ENCODE measurements at places on chromosomes 13 and 19. TPM values are rescaled to one million over a fixed set of nuclear protein-coding genes. Genes with fewer than 3 reads are reported as not detected.

- no peak for DNase-seq
Observed at GRCh38 chr19:54431255-54431838, 16.1 kb downstream of the TTYH1 start.

The PRTN3 gene
- 225 TPM for total RNA-seq

GRCh38 chr19:19591133-19591825, 27.2 kb downstream of the PBX4 start:
- DNase-seq: no peak

DNA sequence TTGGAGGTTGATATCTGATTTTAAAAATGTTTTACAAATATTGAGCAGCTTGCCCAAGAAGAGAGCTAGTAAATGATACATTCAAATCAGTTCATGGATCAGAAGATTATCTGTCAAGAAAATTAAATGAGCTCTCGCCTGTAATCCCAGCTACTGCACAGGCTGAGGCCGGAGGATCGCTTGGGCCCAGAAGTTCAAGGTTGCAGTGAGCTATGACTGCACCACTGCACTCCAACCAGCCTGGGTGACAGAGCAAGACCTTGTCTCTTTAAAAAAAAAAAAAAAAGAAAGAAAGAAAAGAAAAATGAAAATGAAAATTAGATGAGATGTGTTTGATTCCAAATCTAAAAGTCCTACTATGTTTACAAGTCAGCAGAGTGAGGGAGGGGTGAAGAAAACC, 2.4 kb downstream of the SPART start:
- no peak for DNase-seq

GRCh38 chr13:67148161-67148571, 82.0 kb downstream of the PCDH9 start:
- no peak for DNase-seq

- peak; percentile 71 for DNase-seq
Observed at GRCh38 chr19:58181902-58182576, 822 bp upstream of the ZNF274 start.

DNA sequence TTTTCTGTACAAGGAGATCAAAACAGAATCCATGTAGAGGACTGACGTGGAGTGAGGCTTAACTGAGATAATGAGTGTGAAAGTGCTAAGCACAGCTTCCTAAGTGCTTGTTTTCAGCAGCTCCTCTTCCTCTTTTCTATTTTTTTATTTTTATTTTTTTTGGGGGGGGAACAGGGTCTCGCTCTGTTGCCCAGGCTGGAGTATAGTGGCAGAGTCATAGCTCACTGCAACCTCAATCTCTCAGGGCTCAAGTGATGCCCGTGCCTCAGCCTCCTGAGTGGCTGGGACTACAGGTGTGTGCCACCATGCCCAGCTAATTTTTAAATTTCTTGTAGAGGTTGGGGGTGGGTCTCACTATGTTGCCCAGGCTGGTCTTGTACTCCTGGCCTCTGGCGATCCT, 5.6 kb upstream of the FOSB start:
- no peak for DNase-seq

- DNase-seq: no peak
Observed at GRCh38 chr13:76696370-76696769, 189.8 kb downstream of the KCTD12 start.

The ZNF14 gene
- total RNA-seq: 2.6 TPM

The TMEM255B gene
- 0.37 TPM for total RNA-seq

The ILF3 gene
- total RNA-seq: 85.1 TPM

The CYP4F2 gene
- 186 TPM for total RNA-seq

- no peak for DNase-seq
Observed at GRCh38 chr13:48708764-48709163, 55.0 kb downstream of the CYSLTR2 start.

GRCh38 chr13:73286942-73287620, 228.3 kb downstream of the KLF5 start:
- no peak for DNase-seq

The SH2D3A gene
- total RNA-seq: 0.23 TPM

GRCh38 chr19:42068361-42068755, 1.6 kb downstream of the GRIK5 start:
- DNase-seq: no peak

The IZUMO1 gene
- 0.47 TPM for total RNA-seq

DNA sequence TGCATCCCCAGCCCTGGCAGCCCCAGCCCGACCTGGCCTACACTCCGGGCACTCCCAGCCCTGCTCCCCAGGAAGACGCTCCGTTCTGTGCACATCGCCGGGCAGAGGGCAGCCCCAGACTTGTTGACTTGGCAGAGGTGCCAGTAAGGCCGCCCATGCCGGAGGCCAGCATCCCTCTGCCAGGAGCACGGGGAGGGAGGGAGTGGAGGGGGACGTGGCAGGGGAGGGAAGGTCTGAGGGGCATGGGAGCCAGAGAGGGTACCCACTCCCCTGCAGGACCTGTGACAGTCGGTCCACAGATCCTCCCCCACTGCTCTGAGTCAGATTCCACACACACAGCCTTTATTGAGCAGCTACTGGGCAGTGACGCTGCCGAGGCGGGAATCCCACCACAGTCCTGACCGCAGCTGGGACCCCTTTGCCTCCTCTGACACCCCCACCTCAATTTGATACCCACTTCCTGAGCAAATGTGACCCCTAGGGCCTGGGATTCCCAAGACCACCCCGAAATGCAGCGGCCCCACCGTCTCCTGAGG, 1.9 kb upstream of the NKPD1 start:
- no peak for DNase-seq

DNA sequence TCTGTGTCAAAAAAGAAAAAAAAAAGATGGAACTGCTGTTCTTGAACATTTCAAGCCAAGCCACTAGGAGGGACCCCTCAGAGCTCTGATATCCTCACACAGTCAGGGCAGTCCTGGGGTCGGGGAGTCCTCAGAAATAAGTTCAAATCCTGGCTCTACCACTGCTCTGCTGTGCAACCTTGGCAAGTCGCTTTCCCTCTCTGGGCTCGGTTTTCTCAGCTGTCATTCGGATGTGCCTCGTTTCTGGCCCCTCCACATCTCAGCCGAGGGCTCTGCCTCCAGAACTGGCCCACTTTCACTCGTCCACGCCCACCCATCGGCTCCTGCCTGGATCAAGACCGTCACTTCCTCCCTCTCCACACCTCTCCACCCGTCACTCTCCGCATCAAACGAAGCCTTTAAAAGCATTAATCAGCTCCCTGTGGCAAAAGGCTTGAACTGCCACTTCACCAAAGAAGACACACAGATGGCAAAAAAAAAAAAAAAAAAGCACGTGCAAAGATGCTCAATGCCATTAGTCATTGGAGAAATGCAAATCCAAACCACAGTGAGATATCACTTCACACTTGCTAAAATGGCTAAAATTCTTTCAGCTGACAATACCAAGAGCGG, 7.4 kb upstream of the ZNRF4 start:
- no peak for DNase-seq

The SERPINE3 gene
- total RNA-seq: not detected

- no peak for DNase-seq
Observed at GRCh38 chr19:12899891-12900518, 9.0 kb downstream of the GCDH start.

DNA sequence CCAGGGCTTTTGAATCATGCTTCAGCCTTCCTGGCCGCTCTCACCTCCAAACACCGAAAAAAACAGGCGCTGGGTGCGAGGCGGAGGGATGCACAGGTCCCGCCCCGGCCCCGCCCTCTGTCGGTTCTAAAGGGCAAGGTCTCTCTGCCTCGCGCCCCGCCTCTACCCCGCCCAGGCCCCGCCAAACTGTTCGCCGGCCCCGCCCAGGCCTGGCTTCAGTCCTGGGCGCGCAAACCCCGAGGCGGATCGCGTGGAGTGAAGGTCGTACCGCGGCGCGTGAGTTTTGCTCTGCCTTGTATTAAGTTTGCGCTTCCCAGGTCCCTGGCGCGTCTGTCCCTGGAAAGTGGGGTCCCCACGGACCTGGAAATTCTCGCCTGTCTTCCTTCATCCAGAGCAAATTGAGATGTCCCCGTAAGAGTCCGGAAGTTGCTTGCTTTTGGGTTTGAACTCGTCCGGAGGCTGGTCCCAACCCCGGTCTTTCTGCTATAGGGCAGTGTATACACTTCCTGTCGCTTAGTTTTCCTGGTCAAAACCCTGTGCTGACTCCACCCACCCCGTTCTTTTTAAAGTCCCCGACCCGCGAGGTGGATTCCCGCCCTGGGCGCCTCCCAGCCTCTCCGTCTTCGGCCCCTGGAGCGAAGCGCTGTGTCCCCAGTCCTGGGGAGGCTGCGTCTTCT, 8.4 kb downstream of the ZNF808 start:
- peak; percentile 86 for DNase-seq

GRCh38 chr19:20250121-20250520, 83.1 kb downstream of the ZNF486 start:
- no peak for DNase-seq

DNA sequence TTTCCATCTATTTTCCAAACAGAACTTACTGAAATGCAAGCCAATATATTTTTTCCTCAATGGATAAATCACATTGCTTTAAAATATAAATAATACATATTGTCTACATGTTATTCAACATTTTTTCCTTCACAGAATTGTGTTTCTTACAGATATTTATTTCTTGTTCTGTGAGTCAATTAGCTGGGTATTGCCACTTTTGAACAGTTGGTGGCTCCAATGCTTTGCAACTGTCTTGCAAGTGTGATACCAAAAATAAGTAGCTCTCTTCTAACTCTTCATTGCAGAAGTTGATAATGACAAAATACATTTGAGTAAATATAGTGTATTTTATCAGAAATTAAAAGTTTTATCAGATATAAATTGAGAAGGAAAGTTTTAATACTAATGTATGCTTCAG, 17.1 kb upstream of the GPC5 start:
- no peak for DNase-seq

GRCh38 chr13:98800078-98800477, 47.6 kb upstream of the SLC15A1 start:
- DNase-seq: no peak

The CD70 gene
- total RNA-seq: not detected

The CRB3 gene
- total RNA-seq: 23.5 TPM

The NEK5 gene
- total RNA-seq: 0.08 TPM

DNA sequence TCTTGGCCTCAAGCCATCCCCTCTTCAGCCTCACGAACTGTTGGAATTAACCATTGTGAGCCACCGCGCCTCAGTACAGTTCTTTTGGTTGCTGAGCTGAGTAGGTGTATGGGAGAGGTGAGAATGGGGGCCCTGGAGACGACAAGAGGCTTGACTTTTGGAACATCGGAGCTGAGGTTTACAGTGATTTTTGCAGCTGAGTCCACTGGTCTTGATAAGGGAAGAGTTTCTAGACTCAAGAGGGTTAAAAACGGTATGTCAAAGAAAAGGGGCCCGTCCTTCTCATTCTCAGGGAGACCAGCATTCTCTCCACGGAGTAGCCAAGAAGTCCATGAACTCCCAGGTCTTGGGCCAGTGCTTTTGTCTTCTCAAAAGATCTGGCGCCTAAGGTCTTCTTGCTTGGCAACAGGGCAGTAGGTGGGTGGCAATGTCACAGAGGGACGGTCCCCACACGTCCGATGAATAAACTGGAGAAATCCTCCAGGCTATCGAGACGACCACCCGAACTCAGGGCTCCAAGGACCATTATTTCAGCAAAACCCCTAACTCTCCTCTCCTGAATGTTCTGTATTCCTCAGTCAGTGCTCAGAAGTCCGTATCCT, 6.4 kb upstream of the QTRT1 start:
- DNase-seq: no peak

The GSX1 gene
- not detected for total RNA-seq

The ANGPTL8 gene
- 33.9 TPM for total RNA-seq

GRCh38 chr13:29195456-29195855, 375.3 kb downstream of the MTUS2 start:
- no peak for DNase-seq

The SPRED3 gene
- total RNA-seq: under 0.01 TPM

Measured in liver (tissue), 10 donors.